Heart right ventricle (tissue), 16 donors: ENCODE measurements at places on chromosomes 2 and 18.
A peak's percentile ranks its signal among the peaks of the same experiment; 100 is the strongest.

DNA sequence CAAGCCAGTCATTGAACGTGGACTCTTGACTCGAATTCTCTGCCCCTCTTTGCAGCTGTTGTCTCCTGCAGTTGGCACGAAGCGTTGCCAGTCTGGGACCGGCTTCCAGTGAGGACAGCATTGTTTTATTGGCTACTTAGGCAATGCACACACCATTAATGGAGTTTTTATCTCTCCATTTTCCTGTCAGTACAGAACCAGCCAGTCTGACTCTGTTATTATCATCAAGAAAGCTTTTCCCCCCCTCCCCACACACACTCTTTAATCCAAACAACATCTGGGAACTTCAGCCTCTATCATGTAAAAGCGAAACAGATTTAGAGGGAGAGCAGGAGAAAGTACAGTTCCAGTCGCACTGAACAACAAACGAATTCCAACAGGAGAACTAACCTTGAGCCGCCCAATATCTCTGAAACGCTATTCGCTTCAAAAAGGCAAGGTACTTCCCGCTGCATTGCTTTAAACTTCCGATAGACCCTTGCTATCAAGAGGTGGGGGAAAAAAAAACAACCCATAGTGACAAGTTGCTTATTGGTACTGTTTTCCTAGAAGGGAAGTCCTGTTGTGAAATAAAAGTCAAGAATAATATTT is 38.2 kb downstream of the ACVR1 start:
- H3K4me1 ChIP-seq, result peaks cover 78% of the 10 kb centered on the region
- peak; percentile 27 for DNase-seq

- DNase-seq, result no peak
- no peaks in the 10 kb centered on the region for H3K36me3 ChIP-seq
- no peaks in the 10 kb centered on the region for H3K27me3 ChIP-seq
- H3K4me1 ChIP-seq, result peaks cover 12% of the 10 kb centered on the region
These were observed 145.6 kb upstream of the GPC1 start for GRCh38 chr2:240289701-240290431.

GRCh38 chr18:45161850-45162249 is 453.4 kb upstream of the SLC14A2 start:
- no peaks in the 10 kb centered on the region for H3K4me1 ChIP-seq
- no peaks in the 10 kb centered on the region for H3K27me3 ChIP-seq
- H3K36me3 ChIP-seq, result no peaks in the 10 kb centered on the region
- H3K27ac ChIP-seq, result no peak overlapping the region
- H3K4me3 ChIP-seq, result no peak overlapping the region

- peak overlapping the region; percentile 41 for H3K27ac ChIP-seq
- no peaks in the 10 kb centered on the region for H3K36me3 ChIP-seq
- H3K4me3 ChIP-seq, result no peak overlapping the region
- H3K4me1 ChIP-seq, result no peaks in the 10 kb centered on the region
- DNase-seq, result no peak
- no peaks in the 10 kb centered on the region for H3K27me3 ChIP-seq
These were observed 106.1 kb upstream of the PPP1CB start for GRCh38 chr2:28645553-28645952.

GRCh38 chr2:240909216-240909974 is 3.3 kb downstream of the CROCC2 start:
- H3K36me3 ChIP-seq, result no peaks in the 10 kb centered on the region
- peaks cover 26% of the 10 kb centered on the region for H3K4me1 ChIP-seq
- H3K4me3 ChIP-seq, result no peak overlapping the region

GRCh38 chr2:143468341-143468888 is 339.2 kb downstream of the ARHGAP15 start:
- H3K4me1 ChIP-seq, result no peaks in the 10 kb centered on the region
- no peak overlapping the region for H3K27ac ChIP-seq
- H3K4me3 ChIP-seq, result no peak overlapping the region
- no peaks in the 10 kb centered on the region for H3K27me3 ChIP-seq
- no peak for DNase-seq
- H3K36me3 ChIP-seq, result no peaks in the 10 kb centered on the region

GRCh38 chr2:42249887-42250286 is 80.7 kb downstream of the EML4 start:
- peak; percentile 51 for DNase-seq
- no peak overlapping the region for H3K27ac ChIP-seq
- H3K4me3 ChIP-seq, result peak overlapping the region; percentile 2
- H3K4me1 ChIP-seq, result peaks cover 13% of the 10 kb centered on the region
- no peaks in the 10 kb centered on the region for H3K27me3 ChIP-seq
- H3K36me3 ChIP-seq, result peaks cover 16% of the 10 kb centered on the region

DNA sequence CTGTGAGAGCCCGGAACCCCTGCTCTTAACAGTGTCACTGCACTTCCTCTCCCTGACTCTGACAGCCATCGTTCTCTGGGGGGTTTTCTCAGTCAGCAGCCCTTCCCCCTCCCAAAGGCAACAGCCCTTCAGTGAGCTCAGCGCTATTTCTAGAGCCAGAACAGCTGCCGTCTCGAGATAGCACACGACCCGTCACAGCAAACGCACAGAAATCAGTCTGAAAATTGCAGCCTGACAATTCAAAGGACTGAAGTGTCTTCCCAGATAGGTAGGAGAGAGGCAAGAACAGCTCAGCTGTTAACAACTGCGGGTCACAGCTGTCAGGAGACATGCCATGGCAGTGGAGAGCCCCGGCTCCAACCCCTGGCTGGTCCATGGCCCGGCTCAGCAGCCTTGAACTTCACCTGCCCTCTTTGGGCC is 45.4 kb downstream of the ST8SIA5 start:
- no peak overlapping the region for H3K4me3 ChIP-seq
- no peaks in the 10 kb centered on the region for H3K36me3 ChIP-seq
- H3K27me3 ChIP-seq, result no peaks in the 10 kb centered on the region
- peak overlapping the region; percentile 68 for H3K27ac ChIP-seq
- DNase-seq, result no peak

GRCh38 chr18:48553236-48553635 is 14.4 kb downstream of the CTIF start:
- H3K4me1 ChIP-seq, result peaks cover 36% of the 10 kb centered on the region
- H3K4me3 ChIP-seq, result no peak overlapping the region
- no peaks in the 10 kb centered on the region for H3K27me3 ChIP-seq
- H3K36me3 ChIP-seq, result no peaks in the 10 kb centered on the region
- no peak for DNase-seq

- no peaks in the 10 kb centered on the region for H3K4me1 ChIP-seq
- H3K36me3 ChIP-seq, result no peaks in the 10 kb centered on the region
- DNase-seq, result no peak
- no peak overlapping the region for H3K4me3 ChIP-seq
- no peak overlapping the region for H3K27ac ChIP-seq
These were observed 98.4 kb downstream of the EHBP1 start for GRCh38 chr2:62803961-62804360.

GRCh38 chr2:215432759-215433594 is 2.9 kb downstream of the FN1 start:
- H3K36me3 ChIP-seq, result peaks cover 55% of the 10 kb centered on the region
- H3K4me1 ChIP-seq, result peaks cover 18% of the 10 kb centered on the region
- no peaks in the 10 kb centered on the region for H3K27me3 ChIP-seq
- H3K27ac ChIP-seq, result no peak overlapping the region

GRCh38 chr2:159149747-159150146 is 136.8 kb downstream of the WDSUB1 start:
- no peaks in the 10 kb centered on the region for H3K27me3 ChIP-seq
- H3K4me3 ChIP-seq, result no peak overlapping the region
- H3K36me3 ChIP-seq, result peaks cover 30% of the 10 kb centered on the region
- no peak for DNase-seq
- no peak overlapping the region for H3K27ac ChIP-seq

- H3K27me3 ChIP-seq, result peaks cover 14% of the 10 kb centered on the region
- H3K4me3 ChIP-seq, result no peak overlapping the region
- H3K36me3 ChIP-seq, result no peaks in the 10 kb centered on the region
- peak; percentile 71 for DNase-seq
These were observed 90.6 kb downstream of the TWIST2 start for GRCh38 chr2:238938401-238939055.

- H3K27me3 ChIP-seq, result no peaks in the 10 kb centered on the region
- peaks cover 3% of the 10 kb centered on the region for H3K4me1 ChIP-seq
- no peak overlapping the region for H3K4me3 ChIP-seq
- no peaks in the 10 kb centered on the region for H3K36me3 ChIP-seq
These were observed 57.3 kb upstream of the ALPP start for GRCh38 chr2:232321156-232321816.

DNA sequence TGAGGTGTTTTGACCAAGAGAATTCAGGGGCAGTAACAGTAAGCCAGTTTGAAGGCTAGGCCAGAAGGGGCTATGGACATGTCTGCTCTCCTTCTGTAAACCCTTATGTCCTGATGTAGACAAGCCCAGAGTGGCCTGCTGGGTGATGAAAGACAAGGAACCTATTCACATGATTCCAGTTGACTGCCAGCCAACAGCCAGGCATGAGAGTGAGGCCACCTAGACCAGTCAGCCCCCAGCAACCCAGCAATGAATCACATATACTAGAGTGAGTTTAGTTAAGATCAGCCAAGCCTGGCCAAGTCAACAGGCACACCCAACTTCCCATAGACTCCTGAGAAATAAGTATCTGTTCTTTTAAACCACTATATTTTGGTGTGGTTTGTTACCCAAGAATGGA is 1889.7 kb upstream of the CELF4 start:
- H3K36me3 ChIP-seq, result no peaks in the 10 kb centered on the region
- no peak for DNase-seq
- peaks cover 19% of the 10 kb centered on the region for H3K4me1 ChIP-seq
- no peaks in the 10 kb centered on the region for H3K27me3 ChIP-seq

DNA sequence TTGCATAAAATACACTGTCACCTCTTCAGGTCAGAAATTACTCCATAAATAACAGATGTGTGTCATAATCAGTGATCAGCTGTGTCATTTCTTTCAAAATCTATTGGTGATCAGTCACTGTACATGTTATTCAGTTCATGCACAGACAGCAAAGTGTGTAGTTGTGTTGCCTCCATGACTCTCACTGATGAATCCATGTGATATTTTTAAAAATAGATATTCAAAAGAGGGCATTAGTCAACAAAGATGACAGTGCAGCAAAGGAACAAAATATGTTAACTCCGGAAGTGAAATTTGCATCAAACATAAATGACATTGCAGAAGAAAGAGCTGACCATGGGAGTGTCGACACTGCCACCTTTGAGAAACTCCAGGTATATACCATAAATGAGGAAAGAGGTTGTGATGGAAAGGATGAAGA is 17.1 kb upstream of the MCM6 start:
- H3K4me1 ChIP-seq, result peaks cover 9% of the 10 kb centered on the region
- H3K36me3 ChIP-seq, result no peaks in the 10 kb centered on the region
- H3K27ac ChIP-seq, result no peak overlapping the region
- no peaks in the 10 kb centered on the region for H3K27me3 ChIP-seq
- H3K4me3 ChIP-seq, result no peak overlapping the region
- no peak for DNase-seq

DNA sequence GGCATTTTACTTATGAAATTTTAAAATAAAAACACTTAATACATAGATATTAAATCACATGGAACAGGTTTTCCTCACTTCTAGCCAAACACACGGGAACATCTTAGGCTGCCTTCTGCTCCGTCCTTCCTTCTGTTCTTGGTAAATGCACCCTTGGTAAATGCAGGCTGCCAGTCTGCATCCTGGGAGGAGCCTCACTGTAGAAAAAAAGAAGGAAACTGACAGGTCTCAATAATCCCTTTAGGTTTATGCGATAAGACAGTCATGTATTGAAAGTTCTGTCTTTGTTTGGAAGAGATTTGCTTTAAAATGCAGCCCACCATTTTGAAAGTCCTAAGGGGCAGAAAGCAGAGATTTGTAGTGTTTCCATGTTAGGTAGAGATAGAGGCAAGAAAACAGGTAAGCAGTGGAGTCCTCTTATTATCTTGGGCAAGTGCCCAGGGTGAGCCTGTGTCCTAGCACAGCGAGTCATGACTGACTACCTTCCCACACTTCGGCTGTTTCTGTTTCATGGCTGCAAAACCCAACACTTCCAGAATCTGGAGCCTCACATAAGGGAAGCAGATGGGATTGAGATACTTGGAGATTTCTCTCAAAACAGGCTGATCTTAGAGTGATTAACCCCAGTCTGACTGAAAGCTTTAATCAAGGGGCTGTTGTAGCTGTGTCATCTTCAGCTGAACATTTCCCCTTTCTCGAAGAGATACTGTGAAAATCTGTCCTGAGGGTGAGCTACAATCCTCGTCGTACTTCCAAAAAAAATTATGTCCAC is 131.4 kb upstream of the MAP3K20 start:
- no peaks in the 10 kb centered on the region for H3K4me1 ChIP-seq
- H3K27ac ChIP-seq, result no peak overlapping the region
- no peak for DNase-seq
- no peak overlapping the region for H3K4me3 ChIP-seq
- no peaks in the 10 kb centered on the region for H3K36me3 ChIP-seq

DNA sequence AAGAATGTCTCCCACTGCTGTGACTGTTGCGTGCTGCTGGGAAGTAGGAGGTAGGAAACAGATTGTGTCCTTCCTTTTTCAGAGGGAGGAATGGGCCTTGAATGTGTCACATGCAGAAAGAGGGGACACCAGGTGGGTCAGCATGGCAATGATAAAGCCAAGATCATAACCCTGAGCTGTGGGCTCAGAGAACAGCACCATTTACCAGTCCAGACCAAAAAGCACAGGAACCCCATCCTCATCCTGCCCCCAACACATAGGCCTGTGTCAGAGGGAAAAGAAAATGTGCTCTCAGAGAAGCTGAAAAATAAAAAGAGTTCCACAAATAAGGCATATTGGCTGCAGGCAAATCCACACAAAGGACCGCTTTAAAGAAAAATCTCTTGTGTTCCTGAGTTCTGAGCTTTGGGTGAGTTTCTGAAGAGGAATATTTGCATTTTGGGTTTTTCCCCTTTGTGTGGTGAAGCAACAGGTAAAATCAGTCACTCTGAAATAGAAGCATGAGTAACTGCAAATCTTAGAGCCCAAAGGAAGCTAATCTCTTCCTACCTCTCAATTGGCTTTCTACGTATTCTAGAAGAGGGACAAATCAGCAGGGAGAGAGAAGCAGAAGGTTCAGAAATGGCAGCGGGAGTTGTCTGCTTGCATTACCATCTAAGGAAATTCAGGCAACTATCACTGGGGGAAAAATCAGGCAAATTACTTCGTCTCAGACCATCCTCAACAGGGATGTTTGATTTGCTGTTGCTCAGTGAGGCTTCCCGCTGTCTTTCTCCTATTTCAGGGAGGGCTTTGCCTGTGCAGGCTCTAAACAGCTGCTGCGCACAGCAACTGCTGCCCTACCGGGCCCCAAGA is 106.8 kb downstream of the BCL11A start:
- H3K27ac ChIP-seq, result no peak overlapping the region
- no peak for DNase-seq
- no peaks in the 10 kb centered on the region for H3K36me3 ChIP-seq
- no peak overlapping the region for H3K4me3 ChIP-seq
- H3K27me3 ChIP-seq, result no peaks in the 10 kb centered on the region

- no peak overlapping the region for H3K27ac ChIP-seq
- no peaks in the 10 kb centered on the region for H3K4me1 ChIP-seq
- no peak overlapping the region for H3K4me3 ChIP-seq
- H3K36me3 ChIP-seq, result no peaks in the 10 kb centered on the region
These were observed 56.9 kb upstream of the LHCGR start for GRCh38 chr2:48812416-48812815.
